ENCODE measurements at places on chromosomes 12 and 14.

- DNase-seq: no peak
Measured at GRCh38 chr12:15186597-15186996, 34.6 kb downstream of the RERG start.

GRCh38 chr12:47188576-47189441 lies 109.0 kb upstream of the AMIGO2 start:
- no peak for DNase-seq

GRCh38 chr12:128801879-128802391 lies 21.8 kb downstream of the SLC15A4 start:
- DNase-seq: no peak

DNA sequence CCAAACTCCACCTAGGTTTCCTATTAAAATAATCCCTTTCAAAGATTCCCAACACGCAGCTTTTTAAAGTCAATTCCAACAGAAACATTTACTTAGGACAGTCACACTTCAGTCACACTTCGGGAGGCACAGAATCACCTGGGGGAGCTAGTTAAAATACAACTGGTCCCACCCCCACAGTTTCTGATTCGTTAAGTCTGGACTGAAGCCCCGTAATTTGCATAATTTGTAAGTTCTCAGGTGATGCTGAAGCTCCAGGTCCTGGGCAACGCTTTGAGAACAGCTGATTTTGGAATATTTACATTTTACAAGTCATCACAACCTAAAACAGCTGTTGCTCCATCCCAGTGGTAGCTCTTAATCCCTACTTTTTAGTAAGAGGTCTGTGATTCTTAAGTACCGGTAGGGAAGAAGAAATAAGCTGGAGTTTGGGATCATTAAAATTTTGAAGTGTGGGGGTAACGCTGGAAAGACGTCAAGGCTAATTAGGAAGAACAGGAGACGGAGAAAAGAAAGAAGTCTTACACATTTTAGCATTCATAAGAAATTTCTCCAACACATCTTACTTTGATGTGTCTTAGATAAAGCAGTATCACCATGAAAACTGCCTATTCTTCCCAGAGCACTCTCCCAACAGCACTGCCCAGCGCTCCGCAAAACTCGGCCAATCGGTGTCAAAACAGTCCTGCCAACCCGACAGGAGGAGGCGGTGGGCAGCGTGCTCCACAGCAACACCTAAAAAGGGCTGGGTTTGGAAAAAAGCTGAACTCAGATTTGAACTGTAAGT lies 1.1 kb downstream of the IPO8 start:
- DNase-seq: peak; percentile 11

GRCh38 chr12:26870491-26871419 lies 37.8 kb upstream of the ITPR2 start:
- no peak for DNase-seq

DNA sequence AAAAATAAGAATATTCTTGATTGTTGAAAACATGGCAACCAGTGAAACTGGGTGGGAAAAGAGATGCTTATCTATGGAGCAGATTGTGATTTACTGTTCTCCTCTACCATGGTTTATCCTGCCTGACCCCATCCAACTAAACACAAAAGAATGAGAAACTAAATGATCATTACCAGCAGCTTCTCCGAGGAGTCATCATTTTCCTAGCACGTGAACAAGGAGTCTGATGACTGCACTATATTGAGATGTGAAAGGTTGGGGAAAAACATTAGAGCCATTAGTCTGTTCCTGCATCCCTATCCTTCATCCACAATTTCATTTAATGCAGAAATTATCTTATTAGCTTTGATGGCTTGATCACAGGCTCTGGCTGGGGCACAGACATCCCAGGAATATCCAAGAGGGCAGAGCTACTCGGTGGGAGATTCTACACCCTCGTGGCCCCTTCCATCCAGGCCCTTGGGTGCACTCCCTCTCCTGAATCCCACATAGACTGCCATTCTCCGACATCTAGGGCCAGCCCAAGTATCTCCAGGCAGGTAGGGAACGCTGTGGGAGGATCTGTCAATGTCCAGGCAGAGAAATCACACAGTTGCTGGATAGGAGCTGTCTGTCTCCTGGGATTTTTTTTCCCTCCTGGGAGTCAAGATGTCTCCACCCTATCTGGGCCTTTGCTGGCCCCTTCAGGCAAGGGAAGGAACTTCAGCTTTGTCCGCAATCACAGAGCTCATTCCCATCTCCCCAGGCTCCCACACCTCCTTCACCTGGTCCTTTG lies 43.3 kb upstream of the DHRS4 start:
- DNase-seq: peak; percentile 18

DNA sequence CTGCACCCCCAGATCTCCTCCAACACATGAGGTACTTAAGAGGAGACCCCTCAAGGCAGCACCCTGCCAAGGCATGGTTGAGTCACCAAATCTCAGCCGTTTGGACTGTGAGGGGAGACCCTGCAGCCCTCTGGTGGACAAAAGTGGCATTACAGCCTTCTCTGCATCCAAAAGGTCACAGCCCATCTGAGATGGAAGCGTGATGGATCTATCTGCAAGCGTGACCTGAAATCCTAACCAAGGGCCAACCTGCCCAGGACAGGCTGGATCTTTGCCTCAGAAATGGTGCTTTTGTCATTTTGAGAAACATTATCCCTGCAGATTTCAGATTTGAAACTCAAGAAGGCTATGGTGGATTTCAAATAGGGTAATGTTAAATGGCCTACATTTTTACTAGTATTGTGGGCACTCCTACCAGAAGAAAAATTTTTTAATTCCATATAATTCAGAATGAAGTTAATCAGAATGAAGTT lies 23.7 kb upstream of the DHRS4 start:
- peak; percentile 87 for DNase-seq

DNA sequence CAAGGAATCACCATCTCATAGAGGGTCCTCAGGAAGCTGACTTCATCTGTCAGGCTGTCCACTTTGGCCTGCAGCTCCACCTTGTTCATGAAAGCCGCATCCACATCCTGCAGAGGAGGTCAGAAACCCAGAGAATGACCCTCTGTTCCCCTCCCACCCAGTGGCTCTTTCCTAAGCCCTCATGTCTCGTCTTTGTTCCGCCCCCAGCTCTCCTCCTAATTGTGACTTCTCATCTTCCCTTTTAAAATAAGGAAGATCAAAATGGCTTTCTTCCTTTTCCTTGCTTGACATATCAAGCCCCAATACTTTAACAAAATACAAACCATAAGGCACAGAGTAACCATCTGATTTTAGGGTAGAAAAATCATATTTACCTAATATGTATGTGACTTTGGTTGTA lies 4.4 kb downstream of the KRT76 start:
- DNase-seq: no peak

- DNase-seq: no peak
Measured at GRCh38 chr14:94702629-94703028, 67.3 kb downstream of the GSC start.

DNA sequence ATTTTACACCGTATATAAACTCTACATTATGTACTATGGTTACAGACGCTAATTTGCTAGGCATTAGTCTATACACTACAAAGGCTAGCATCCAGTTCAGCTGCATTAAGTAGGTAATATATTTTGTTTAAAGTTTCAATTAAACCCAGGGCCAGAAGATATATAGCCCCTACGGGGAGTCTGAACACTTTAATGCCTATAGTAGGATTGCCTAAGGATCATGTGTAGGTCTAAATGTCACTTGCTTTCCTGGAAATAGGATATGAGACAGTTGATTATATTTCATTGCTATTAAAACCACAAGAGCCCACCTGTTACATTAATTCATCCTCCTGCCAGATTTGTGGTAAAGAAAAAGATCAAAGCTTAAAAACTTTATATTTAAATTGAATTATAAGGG lies 286.9 kb downstream of the TMTC2 start:
- no peak for DNase-seq

- no peak for DNase-seq
Measured at GRCh38 chr12:63968673-63969072, 124.2 kb downstream of the SRGAP1 start.

DNA sequence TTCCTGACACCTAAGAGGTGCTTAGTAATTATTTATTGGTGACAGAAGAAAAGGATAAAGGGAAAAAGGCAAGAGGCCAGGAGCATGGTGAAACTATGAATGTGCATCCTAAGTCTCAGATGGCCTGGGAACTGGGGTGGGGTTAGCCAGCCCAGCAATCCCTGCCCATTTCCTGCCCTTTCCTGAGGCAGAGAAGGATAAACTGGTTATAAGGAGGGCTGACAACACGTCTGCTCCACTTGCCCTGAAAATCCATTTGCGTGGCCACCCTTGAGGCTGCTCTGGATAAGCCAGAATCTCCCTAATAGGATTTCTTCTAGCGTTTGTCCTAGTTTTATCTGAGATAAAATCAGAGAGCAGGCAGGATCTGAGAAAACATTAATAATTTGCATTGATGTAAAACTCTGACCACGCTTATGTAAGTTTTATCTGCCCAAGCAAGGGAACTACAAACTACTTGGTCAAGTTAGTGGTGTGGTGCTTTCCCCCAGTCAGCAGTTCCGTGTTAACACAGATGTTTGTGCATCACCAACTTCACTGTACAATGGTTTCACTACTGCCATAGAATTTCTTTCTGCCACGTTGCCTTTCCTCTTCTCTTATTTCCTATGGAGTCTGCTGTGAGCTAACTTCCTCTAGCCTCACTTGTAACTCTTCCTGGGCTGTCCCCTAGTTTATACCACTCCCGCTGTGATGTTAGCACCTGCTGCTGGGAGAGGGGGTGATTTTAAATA lies 392.7 kb downstream of the RPS29 start:
- DNase-seq: no peak

DNA sequence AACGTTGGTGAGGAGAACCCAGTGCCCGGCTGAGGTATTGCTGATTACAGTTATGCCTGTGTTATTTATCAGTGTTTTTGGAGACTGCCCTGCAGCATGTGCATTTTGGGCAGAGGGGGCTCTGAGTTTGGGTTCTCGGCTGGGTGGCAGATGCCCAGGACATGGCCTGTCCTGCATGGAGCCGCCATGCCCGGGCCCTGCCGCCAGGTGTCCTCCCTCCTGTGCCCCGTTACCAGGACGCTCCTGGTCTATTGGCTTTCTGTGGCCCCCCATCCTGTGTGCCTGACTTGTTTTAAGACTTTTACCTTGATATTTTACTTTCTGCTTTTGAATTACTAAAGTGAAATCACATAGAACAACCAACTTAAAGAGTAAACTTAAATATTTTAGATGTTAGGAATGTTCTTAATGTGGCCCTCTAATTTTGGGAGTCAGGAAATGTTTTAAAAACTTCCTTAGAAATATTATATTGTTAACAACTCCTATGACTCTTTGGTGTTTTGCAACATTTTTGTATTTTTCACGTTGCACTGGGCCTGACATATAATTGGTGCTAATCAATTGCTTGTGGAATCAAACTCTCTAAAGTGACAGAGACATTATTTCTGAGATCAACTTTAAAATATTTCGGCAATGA lies 51.8 kb downstream of the PRIMA1 start:
- no peak for DNase-seq

- DNase-seq: peak; percentile 49
Measured at GRCh38 chr12:9940375-9940774, 8.2 kb upstream of the CLEC2A start.

GRCh38 chr12:5163661-5164060 lies 120.0 kb downstream of the KCNA5 start:
- no peak for DNase-seq

- DNase-seq: no peak
Measured at GRCh38 chr12:31726575-31726974, 2.2 kb downstream of the AMN1 start.

DNA sequence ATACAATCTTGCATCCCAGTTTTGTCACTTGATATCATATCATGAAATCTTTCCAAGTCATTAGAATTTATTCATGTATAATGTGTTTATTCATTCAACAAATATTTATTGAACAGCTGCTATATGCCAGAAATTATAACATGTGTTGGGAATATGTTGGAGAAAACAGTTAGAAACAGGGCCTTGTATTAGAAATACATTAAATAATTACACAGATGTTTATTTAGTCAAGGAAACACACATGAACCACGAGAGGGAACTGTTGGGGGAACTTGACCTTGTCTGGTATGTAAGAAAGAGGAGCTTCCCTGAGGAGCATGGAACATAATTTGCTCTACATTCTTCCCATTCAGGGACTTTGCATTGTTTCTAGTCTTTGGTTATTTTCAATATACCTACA lies 191.7 kb upstream of the FRMD6 start:
- no peak for DNase-seq

DNA sequence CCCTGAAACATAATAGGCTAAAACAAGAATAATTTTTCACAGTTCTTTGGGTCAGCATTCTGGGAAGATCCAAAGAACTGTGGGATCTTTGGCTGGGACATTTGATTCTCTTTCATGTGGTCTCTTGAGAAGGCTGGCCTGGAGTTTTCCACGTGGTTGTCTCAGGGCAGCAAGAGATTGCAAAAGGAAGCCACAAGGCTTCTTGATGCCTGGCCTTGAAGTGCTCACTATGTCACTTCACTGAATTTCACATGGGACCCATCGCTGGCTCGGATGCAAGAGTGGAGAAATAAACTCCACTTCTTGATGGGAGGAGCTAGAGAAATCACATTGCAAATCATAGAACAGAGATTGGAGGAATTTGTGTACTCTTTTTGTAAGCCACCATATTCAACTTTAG lies 343.4 kb downstream of the MED13L start:
- DNase-seq: no peak

DNA sequence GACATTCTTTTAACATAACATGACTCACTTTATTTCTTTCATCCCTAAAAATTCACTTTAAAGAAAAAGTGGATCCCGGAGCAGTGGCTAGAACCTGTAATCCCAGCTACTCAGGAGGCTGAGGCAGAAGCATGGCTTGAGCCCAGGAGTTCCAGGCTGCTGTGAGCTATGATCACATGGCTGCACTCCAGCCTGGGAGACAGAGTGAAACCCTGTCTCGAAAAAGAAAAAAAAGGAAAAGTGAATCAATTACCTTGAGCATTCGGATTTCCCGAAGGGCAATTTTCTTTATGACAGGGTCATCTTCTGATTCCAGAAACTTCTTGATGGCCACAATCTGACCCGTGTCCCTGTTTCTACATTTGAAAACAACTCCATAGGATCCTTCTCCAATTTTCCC lies 1.2 kb downstream of the CDKL1 start:
- DNase-seq: no peak

DNA sequence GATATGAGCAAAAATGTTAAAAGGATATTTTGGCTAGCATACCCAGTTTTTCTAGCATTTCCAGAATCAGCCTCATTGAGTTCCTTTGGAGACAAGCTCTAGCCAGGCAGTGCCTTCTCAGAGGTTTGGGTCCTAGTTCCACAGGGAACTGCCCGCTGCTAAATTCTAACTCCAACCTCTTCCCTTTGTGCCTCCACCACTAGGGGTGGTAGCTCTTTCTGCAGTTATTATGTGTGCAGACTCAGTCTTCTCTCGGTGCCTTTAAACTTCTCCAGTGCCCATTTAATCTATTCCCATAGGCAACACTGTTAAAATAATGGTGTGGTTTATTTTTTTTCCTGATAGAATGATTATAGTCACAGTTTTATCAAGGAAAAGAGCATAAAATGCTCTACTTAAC lies 21.5 kb upstream of the SLC25A3 start:
- DNase-seq: no peak
